ENCODE measurements at places on chromosomes 12 and 14.
A peak's percentile ranks its signal among the peaks of the same experiment; 100 is the strongest.

GRCh38 chr14:64970041-64970440 lies 2.1 kb downstream of the RAB15 start:
- no peak for DNase-seq

- no peak for DNase-seq
These were observed 54.6 kb upstream of the PTGR2 start for GRCh38 chr14:73796893-73797542.

- no peak for DNase-seq
These were observed 82.3 kb upstream of the CDKN3 start for GRCh38 chr14:54314365-54315104.

DNA sequence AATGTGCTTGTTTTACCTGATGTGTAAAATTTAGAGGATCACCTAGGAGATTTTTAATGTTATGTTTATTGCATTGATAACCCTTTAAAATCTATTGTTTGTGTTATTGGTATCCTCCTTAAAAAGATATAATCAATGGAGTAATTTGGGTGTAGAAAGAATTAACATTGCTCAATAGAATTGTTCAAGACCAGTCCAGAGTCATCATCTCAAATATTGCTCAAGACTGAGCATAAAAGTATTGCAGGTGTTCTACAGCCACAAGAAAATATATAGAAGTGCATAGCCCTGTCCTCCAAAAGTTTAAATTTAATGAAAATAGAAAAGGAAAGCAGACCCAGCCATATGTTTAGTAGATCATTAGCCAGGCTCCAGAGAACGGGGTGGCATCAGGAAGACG lies 102.5 kb upstream of the ARID2 start:
- DNase-seq: no peak

- no peak for DNase-seq
These were observed 12.6 kb downstream of the SNAPC1 start for GRCh38 chr14:61774861-61775260.

DNA sequence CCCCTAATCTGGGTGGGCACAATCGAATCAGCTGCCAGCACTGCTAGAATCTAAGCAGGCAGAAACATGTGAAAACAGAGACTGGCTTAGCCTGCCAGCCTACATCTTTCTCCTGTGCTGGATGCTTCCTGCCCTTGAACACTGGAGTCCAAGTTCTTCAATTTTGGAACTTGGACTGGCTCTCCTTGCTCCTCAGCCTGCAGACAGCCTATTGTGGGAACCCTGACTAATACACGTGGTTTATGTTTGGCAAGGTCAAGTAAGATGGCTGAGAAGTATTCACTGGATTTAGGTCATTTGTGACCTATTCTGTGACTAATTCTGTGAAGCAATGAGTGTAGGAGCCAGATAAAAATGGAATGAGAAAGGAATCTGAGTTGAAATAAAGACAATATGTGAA lies 11.0 kb downstream of the GPR135 start:
- DNase-seq: peak; percentile 23

DNA sequence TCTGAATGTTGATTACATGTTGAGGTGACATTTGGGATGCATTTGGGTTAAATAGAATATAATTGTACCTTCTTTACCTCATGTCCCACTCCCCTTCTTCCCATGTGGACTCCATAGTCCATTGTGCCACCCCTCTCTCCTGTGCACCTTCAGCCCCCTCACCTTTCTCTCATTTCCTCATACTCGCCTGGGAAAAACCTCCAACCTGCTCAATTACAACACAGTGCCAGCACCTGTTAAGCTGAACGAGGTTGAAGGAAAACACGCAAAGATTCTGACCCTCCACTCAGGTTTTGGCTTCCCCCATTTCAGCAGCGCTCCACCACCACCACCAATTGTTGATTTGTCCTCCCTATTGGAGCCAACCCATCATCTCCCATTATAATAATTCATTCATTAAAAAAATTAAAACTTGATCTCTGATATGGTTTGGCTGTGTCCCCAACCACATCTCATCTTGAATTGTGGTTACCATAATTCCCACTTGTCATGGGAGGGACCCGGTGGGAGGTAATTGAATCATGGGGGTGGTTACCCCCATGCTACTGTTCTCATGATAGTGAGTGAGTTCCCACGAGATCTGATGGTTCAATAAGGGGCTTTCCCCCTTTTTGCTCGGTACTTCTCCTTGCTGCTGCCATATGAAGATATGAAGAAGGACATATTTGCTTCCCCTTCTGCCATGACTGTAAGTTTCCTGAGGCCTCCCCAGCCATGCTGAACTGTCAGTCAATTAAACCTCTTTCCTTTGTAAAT lies 33.7 kb upstream of the PPP2R5C start:
- DNase-seq: no peak

DNA sequence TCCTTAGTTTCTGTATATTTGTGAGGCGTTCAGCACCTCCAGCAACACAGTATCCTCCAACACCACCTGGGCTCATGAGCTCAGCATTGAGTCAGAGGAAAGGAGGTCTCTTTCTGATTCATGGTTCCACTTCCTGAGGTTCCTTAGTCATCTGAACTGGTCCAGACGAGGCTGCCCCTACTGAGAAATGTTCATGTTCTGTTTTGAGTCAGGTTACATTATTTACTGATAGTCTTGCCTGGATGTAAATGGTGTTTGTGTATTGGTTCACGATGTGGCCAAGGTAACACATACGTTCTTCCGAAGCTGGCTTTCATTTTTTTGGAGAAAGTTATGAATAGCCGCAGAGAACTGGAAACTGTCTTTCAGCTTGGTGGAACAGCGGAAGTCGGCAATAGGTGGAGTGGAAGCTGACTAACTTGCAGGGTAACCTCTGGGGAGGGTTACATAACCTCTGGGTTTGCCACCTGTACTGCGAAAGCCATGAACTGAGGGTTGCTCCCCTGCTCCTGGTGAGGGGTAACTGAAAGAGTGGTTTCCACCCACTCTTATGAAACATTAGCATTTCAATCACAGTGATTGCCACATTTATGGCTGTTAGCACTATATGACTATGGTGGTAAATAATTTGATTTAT lies 42.2 kb upstream of the MANSC4 start:
- DNase-seq: peak; percentile 92

DNA sequence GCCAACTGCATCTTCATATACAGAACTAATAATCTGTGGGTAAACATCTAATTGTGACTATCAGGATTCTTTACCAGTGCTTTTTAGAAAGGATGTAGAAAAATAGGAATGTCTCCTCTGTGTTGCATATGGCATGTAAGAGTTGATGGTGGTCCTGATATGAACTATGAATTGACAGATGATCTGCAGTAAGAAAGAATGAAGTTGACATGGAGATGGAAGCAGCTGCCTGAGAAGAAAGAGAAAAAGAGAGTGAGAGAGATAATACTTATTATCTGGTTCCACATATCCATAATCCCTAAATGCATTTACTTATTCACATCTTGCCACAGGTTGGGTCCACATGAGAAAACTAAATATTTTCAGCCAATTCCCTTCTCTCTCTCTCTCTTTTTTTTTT lies 1022.9 kb downstream of the SLC6A15 start:
- DNase-seq: no peak

- DNase-seq: no peak
These were observed 88.0 kb upstream of the VASH1 start for GRCh38 chr14:76673261-76673660.

DNA sequence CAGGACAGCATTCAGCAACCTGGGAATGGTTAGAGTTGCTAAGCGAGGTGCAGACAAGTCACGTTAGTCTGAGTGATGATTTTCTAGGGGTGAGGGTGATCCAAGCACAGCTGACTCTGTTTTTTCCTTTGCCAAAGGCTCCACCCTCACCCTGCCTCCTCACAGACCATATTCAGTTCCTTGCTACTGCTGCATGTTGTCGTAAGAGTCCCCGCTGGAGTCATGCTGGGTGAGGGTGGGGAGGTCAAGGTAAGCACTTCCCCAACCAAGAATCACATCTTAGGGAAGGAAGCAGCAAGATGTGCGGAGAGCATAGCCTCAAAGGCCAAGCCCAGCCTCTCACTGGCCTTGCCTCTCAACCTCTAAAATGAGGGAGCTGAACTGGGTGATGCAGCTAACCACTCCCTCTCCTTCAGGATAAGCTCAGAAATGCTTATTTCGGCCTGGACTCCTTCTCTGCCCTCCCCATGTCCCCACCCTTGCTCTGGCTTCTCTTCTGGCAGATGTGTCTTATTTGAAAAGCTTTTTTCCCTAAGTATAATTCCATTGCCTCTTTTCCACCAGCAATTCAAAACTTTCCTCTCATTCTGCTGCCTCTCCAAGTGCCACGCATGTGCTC lies 66.9 kb upstream of the ACTN1 start:
- DNase-seq: peak; percentile 31

DNA sequence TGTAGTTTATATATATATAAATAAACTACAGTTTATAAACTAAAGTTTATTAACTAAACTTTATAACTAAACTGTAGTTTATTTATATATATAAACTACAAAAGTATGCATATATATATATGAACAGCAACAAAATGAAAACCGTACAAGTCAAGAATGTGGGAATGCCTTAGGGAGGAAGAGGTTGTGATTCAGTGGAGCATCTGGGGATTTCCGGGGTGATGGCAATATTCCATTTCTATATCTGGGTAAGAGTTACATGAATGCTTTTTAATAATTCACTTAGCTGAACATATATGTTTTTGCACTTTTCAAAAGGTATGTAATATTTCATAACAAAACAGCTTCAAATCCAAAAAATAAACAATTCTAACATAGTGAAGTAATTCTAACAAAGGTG lies 30.1 kb upstream of the CAND1 start:
- DNase-seq: no peak

DNA sequence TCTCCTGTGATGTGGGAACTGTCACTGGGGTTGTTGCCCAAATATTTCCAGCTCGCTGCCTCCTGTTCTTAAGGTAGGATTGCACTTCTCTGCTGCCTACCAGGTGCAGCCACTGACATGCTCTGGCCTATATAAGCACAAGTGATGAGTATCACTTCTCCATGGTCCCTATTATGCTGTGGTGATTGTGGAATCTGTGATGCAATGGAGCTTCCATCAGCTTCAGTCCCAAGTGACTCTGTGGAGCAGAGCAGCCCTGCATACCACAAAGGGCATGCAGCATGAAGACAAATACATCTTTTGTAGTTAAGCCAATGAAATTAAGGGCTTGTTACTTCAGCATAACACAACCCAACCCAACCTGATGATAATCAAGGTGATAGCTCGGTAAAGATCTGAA lies 43.5 kb downstream of the CKAP4 start:
- DNase-seq: no peak

DNA sequence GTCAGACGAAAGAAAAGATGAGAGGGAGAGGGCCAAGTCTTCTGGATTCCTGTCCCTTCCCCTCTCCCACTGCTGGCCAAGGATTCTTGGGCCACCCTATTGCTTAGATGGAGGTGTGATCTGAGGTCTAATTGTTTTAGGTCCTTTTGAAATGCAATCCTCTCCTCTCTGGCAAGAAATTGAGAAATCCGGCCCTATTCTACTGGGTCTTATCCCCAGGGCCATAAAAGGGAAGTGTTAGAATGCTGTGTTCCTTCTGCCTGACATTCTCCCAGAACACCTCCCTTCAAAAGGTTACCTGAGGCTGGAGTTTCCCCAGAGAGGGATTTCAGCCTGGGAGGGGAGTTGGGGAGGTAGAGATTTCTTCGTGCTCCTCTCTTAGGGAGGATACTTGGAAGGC lies 4.4 kb downstream of the WNT5B start:
- peak; percentile 71 for DNase-seq

DNA sequence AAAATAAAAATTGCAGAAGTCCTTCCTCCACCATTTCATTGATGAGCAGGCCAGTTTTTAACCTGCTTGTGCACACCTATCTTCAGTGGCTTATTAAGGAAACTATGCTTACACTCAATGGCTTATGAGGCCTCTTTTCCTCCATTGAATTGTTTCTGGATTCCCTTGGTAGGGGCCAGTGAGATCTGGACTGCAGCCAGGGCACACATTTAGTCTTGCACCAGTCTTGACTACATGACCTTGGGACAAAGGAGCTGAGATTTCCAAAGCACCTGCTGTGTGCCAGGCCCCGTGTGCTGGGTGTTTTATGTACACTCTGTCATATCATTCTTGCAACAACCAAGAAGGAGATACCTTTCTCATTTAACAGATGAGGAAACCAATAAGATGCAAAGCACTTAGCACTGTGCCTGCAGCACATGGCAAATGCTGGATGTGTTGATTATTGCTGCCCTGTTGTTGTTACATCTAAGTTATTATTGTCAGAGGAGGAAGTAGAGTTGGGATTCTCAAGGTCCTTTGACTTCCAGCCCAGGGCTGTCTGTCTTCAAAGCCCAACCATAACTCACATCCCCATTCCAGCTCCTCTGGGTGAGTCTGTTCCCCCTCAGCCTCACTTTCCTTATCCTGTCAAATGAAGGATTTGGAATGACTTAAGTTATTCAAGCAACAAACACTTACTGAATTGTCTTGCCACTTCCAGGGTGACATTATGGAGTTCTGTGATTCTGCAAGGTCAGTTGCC lies 31.6 kb upstream of the RIN3 start:
- DNase-seq: no peak

- DNase-seq: no peak
These were observed 55.7 kb downstream of the GALNT8 start for GRCh38 chr12:4775936-4776335.

DNA sequence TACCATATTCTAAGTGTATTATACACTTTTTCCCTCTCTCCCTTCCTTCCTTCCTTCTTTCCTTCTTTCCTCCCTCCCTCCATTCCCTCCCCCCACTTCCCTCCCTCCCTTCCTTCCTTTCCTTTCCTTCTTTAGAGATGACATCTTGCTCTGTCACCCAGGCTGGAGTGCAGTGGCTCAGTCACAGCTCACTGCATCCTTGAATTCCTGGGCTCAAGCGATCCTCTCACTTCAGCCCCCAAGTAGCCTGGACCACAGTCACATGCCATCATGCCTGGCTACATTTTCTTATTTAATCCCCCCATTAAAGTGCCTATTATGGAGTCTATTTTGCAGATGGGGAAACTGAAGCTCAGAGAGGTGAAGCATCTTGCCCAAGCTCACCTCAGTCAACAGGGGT lies 55.0 kb downstream of the SVOP start:
- no peak for DNase-seq
